ENCODE measurements at places on chromosomes 5 and 9.

DNA sequence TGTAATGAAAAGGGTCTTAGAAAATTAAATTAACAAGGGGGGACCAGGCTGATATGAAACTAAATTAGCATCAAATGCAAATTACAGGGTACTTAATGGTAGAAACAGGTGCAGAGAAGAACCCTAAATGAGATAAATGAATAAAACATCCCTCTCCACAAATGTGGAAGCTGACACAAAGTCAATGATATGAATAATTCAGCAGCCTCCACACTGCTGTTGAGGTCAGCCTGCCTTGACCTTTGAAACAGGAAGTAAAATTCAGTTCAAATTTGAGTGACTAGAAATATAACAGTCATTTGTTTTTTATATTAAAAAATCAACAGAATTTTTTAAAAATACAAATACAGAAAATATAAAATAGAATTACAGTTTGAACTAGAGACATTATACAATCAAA is 40.0 kb downstream of the EBF1 start:
- no peak for DNase-seq

GRCh38 chr5:171957591-171958251 is 48.7 kb downstream of the FBXW11 start:
- no peak for DNase-seq

GRCh38 chr9:9054354-9054992 is 1254.9 kb upstream of the DMAC1 start:
- no peak for DNase-seq

- DNase-seq = no peak
These were observed 1758.1 kb downstream of the MAT2B start for GRCh38 chr5:165263536-165263935.

DNA sequence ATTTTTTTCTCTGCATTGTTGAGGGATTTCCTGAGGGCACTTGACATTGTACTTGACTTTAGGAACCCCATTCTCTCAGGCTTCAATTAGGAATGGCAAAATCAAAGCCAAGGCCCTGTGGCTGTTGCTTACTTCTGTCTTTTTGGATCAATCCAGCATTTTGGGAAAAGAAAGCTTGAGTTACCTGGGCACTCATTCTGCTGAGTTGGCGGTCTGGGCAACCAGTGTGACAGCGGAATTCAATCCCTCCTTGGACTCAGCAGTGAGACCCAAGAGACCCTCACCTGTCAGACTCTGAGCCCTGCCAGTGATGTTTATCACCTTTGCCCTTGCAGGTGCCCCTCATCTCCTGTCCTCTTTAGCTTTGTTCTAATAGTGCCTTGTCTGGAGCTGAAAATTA is 225.3 kb downstream of the PAPPA start:
- DNase-seq = no peak

DNA sequence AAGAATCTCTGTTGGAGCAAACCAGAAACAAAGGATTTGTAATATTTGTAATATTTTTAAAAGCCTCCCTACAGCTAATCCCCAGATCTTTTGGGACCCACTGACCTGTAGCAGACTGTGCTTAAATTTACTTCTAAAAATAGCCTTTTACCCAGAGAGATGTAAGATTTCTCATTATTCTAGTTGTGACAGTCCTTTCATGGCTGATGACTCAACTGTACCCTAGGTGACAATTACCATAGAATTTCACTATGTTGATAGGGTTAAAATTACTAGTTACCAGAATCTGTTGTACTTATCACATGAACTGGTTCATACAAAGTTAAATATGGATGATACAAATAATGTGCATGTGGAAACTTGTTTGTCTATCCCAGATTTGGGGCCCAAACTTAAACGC is 543.9 kb upstream of the SEMA6A start:
- no peak for DNase-seq

- no peak for DNase-seq
These were observed 33.3 kb downstream of the NKX2-5 start for GRCh38 chr5:173201636-173202265.

DNA sequence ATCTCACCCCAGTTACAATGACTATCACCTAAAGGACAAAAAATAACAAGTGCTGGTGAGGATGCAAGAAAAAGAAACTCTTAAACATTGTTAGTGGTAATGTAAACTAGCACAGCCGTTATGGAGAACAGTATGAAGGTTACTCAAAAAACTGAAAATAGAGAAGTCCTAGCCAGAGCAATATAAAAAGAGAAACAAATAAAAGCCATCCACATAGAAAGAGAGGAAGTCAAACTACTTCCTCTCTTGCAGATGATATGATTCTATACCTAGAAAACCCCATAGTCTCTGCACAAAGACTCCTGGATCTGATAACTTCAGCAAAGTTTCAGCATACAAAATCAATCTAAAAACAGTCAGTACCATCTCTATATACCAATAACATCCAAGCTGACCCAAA is 221.5 kb upstream of the FAM174A start:
- DNase-seq = no peak

DNA sequence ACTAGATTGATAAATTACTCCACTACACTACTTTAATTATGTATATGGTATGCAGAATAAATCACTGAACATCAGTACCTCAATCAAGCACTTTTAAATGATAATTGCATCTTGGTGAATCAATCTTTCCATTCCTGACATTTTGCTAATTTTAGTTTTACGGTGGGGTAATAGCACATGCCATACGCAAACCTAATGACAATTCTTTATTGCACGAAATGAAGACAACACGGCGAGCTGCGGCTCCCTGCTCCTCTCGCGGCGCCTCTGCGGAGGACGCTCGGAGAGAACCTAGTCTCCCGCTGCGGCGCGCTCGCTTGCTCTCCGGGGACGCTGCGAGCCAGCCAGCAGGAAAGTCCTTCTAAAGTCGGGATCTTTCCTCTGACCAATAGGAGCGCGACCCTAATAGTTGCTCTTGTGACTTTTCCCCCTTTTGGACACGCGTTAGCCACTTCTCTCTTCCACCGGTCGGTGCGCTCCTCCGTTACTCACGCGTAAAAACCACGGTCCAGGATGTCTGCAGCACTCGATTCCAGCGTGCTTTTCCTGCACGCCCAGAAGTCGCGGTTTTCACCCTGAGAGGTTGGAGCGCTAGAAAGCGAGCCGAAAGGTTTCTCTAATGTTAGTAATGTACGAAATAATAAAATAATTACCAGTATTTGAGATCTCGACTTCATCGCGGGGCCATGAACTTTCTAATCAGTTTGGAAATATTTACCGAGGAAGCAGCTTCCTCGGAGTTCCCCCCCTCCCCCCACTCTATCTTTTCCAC is 1.0 kb upstream of the MEF2C start:
- peak; percentile 77 for DNase-seq

GRCh38 chr5:138661291-138661960 is 86.2 kb upstream of the HSPA9 start:
- no peak for DNase-seq

DNA sequence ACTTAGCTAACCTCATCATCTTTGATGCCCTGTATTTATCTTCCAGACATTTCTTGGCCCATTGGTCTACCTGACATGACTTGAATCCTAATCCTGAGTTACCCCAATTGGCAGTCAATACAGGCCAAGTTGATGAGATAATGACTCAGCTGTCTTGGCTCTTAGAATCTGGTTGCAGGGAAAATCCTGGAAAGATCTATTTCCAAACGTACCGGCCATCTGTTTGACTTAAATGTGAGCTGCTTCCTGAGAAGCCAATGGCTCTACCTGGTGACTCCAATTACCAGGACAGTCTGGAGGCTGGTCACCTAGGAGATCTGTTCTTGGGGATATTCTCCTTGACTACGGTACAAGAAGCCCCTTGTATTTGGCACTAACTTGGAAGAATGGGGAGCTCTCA is 475.2 kb upstream of the BRINP1 start:
- DNase-seq = no peak

GRCh38 chr5:109102096-109102690 is 307.6 kb downstream of the PJA2 start:
- no peak for DNase-seq

GRCh38 chr5:54743997-54744788 is 226.6 kb downstream of the SNX18 start:
- no peak for DNase-seq

- DNase-seq = no peak
These were observed 183.5 kb upstream of the EDIL3 start for GRCh38 chr5:84568171-84568570.

DNA sequence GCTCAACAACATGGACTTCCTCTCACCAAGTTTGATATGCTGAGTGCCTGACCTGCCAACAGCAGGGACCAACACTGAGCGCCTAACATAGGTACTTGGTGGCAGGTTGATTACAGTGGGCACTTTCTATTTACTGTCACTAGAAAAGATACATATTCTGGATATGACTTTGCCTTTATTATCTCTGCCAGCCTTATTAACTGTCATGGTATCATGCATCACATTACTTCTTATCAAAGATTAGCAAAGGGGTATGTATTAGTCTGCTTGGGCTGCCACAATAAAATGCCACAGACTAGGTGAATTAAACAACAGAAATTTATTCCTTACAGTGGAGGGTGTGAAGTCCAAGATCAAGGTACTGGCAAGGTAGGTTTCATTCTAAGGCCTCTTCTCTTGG is 14.3 kb upstream of the C1QTNF2 start:
- DNase-seq = no peak

DNA sequence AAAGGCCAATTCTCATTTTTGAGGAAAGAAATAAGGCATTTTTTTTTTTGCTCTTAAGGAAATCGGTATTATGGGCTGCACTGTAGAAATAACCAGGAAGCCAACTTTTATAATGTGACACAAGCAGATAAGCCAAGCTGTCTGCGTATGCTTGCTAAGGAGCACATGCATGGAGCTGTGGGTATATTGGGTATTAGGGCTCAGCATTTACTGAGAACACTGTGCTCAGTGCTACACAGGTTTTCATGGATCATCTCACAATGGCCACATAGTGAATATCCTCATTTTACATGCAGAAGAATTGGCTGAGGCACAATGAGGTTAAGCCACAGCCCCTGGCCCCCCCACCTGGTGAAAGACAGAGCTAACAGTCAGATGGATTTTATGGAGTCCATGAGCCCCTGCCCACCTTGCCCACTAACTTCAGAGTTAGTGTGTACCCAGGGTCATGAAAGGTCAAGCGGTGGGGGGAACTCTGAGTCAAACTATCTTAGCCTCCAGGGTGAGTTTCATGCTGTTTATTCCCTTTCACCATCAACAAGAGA is 204.8 kb downstream of the SPATA31A6 start:
- no peak for DNase-seq

- no peak for DNase-seq
These were observed 7.2 kb upstream of the DDX41 start for GRCh38 chr5:177523711-177524538.

DNA sequence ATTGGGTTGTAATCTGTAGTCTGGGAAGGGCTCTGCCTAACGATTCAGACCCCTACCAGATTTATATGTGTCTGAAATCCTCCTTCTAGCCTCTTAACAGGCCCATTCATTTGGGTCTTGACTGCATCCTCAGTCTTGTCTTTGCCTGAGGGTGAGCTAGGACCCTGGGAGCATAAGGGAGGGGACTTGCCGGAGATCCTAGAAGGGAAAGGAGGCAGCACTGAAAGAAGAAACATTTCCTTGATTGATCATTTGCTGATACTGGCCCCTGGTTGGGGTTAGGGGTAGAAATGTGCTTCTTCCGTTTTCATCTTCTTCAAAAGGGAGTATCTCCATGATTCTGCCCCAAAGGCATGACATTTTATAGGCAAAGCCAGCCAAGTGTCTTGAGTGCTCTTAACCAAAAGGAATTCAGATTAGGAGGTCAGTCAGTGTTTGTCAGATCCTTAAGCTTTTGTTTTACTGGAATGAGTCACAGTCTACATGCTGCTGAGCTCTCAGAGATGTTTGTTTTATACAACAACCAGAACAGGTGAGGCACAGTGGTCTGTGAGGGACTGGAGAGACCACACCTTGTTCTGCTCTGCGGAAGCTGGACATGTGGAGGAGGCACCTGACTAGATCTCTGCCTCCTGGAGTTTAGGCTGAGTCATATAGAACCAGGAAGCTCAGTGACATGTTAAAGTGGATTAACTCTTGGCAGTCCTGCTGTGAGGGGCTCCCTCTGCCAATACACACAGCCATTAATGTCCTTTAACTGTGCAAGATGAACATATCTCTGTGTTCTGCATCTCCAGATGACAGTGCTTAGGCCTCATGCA is 37.7 kb downstream of the PCDHAC2 start:
- DNase-seq = no peak

DNA sequence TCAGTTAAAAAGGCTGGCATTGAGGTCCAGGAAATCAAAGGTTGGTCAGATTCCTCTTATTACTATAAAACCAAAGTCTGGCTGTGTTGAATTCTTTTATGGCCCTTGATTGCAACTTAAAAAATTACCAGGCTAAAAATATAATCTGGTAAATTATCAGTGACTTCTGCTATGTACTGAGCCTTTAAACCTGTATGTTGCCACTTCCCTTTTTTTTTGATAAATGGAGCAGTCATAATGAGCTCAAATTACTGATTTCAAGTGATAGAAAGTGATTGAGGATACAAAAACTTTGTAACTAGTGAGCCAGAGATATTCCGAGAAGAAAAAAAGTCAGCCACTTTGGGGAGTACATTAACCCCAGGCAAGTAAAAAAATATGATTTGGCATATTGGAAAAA is 100.1 kb downstream of the GIN1 start:
- no peak for DNase-seq

DNA sequence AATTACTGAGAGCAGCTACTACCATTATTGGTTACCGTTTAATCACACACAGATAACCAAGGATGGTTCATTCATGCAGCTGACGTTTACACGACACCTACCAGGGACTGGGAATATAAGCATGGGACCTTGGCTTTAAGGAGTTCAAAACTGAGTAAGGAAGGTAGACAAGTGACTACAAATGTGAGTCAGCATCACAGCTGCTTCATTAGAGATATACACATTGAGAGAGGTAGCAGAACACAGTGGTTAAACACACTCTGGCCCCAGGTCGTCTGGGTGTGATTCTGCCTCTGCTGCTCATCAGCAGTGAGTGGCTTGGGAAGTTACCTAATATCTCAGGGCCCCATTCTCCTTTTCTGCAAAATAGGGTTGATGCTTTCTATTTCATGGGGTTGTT is 268.6 kb downstream of the NR3C1 start:
- DNase-seq = no peak

DNA sequence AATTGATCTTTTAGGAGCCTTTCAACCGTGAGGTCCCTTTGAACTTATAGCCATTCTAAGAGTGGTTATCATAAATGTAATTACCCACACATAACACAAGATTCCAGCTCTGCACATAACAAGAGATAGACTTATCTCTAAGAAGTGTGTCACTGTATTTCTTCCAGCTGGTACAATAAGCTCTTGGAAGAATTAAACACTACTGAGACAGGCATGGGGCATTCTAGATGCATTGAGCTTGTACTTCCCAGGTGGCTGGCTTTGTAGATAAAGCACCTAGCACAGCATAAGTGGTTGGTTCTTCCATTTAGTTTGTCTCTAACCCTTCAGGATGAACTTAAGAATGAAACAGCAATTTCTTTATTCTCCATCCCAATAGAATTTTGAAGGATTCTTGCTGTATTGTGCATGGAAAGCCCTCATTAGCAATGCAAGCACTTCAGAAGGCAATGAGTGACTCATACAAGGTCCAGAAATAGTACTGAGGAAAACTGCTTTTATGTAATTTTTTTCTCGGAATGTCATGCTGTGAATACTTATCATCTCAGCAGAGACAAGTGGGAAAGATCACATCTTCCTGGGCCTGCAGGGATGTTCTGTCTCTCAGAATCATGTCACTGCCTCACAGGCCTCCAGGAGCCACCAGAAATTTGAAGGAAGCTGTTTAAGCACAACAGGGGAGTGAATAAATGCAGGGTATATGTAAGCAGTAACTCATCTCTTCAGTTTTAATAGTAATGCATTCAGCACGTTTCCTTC is 91.1 kb upstream of the CD180 start:
- no peak for DNase-seq
